ENCODE measurements at places on chromosomes 4 and X.

- no peak for DNase-seq
These were observed 77.1 kb upstream of the SLC4A4 start for GRCh38 chr4:71261633-71262121.

DNA sequence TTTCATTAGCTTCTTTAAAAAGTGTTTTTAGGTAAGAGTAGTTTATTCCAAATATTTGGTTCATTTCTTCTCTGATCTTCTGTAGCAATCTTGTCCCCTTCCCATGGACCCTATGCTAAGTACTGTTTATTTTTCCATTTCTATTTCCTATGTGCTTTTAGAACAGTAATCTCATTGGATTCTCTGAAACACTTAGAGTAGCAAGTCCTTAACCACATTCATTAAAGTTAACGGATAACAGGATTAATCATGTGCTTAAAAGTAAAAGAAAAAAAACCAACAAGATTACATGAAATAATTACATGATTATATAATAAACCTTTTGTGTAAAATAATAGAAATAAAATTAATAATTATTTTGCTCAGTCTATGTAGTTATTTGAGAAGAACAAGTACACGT lies 929.7 kb downstream of the C4orf33 start:
- no peak for DNase-seq

GRCh38 chr4:39706741-39707511 lies 9.0 kb downstream of the UBE2K start:
- DNase-seq, result peak; percentile 55

DNA sequence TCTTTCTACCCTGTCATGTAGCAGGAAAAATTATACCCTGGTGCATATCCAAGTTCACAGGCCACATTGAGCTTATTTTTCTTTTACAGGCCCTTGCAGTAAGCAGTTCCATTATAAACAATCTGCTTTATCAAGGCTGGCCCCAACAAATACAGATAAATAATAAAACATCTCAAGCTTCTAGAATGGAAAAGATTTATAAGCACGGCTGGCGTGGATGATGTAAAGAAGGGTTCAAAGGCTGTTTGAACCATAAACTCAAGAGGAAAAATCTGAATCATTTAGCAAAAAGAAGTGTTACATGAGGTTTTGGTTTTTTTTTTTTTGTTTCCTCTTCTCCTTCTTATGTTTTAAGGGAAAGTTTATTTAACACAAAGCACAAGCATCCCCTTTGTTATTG lies 109.7 kb downstream of the UNC5C start:
- DNase-seq, result no peak

- no peak for DNase-seq
These were observed 29.8 kb upstream of the PTCHD1 start for GRCh38 chrX:23304881-23305280.

DNA sequence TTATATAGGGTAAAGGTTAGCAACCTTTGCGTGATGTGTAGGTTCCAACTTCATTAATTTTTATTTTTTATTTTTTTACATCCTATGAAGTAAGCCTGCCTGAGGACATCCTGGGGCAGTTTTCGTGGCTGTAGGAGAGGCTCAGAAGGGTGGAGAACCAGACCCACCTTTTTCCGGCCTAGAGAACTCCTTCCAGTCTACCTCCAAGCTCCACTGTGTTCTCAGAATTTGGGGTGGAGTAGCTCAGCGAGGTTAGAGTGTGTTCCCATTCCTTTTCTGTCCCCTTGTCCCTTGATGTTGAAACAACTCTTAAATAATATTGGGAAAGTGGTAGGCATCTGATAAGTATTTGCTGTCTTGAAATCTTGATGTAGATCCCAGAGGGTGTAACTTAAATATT lies 32.4 kb downstream of the MTHFD2L start:
- no peak for DNase-seq

DNA sequence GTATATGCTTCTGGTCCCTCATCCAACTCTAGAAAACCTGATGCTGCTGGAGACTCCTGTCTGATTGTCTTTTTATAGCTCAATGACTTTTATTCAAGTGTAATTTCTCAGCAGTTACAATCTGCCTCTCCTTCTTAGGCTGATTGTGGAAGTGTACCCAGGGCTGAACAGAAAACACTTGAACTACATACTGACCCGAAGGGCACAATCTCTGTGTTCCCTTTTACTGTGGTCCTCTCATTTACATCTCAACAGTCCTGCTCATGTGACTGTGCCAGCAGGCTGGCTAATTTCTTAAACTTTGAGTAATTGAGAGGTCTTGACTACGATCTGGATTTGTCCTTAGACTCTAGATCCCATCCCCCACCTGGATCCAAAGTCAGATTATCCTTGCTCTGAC lies 863.4 kb downstream of the PDHA2 start:
- DNase-seq, result no peak

GRCh38 chr4:107388736-107389274 lies 331.2 kb downstream of the PAPSS1 start:
- no peak for DNase-seq

All from AG10803 (cell line).